ENCODE measurements at places on chromosomes 16 and 17.

- no peak for DNase-seq
Measured at GRCh38 chr17:76886395-76886794, 18.2 kb downstream of the MGAT5B start.

- DNase-seq, result no peak
Measured at GRCh38 chr17:65560628-65561451, 608 bp downstream of the AXIN2 start.

DNA sequence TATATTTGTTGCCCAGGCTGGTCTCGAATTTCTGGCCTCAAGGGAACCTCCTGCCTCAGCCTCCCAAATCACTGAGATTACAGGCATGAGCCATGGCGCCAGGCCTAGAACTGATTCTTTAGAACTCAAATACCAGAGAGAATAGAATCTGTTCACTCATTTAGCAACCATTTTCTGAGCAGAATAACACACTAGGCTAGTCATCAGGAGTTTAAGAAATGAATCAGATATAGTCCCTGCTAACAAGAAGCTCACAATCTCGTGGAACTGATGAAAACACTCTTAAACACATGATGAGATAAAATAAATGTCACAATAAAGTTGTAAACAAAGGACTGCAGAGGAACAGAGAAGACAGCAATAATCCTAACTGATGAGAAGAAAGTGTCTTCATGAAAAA, 55.8 kb upstream of the ADCY9 start:
- DNase-seq, result no peak

DNA sequence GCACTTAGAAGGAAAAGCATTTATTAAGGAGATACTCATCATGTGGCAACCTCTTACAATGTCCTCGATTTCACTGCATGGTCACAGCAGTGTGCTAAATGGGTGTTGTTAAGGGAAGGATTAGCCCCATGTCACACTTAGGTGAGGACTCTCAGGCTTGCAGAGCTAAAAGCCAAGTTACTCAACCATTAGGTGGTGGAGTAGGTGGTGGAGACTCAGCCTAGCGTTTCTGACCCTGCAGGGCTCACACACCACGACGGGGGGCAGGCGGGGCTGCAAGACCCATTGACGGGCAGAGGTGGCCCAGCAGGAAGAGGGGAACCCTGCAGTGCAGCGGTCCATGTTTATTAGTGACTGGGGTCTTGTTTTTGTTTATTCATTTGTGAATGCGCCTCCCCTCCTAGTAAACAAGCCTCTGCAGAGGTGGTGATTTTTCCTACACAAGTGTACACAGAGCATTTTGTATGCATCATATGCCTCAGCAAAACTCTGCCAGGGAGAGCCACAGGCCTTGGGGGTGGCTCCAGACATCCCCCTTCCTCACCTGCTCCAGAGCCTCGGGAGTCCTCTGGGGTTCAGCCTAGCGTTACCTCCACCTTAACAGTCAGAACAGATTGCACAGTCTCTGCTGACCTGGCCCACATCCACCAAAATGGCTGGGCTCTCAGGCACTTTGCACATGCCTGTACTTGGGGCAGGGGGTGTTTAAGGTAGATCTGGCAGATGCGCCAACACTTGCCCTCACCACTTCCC, 216.7 kb downstream of the C16orf95 start:
- DNase-seq, result no peak

DNA sequence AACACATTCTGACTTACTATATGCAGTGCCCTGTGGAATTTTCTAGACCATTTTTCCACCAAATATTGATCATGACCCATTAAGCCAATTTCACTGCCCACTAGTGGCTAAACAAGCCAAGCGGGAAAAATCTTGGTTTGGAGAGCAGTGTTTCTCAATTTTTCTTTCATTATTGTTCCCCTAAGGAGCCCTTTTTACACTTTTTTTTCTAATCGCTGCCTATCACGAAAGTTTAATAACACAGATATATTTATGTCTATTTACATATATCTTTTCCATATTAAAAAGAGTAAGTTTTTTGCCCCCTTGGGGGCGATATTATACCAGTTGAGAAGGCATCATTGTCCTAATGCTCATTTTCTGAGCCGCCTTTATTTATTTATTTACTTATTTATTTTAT, 10.8 kb upstream of the TLCD3B start:
- DNase-seq, result no peak

DNA sequence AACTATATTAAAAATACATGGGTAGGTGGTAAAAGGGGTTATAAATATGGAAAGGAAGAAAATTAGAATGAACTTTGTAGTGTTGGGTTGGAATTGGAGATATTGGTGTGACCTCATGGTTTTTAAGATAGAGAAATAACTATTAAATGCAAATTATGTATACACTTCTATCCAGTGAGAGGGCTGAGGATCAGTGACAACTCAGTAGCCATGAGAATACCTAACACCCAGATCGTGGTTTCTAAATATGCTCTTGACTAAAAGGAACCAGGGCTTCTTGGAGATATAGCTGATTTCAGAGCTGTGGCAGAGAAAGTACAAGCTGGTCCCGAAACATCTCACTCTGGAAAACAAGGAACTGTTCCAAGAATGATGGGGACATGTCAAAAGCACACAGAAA, 44.4 kb downstream of the SLC6A4 start:
- no peak for DNase-seq
